ENCODE measurements at places on chromosomes 16 and 17. TPM values are rescaled to one million over a fixed set of nuclear protein-coding genes. Genes with fewer than 3 reads are reported as not detected.

Gene CCDC40
- 2.4 TPM for total RNA-seq

Gene SDR42E2
- not detected for total RNA-seq

Gene COPS3
- 51.1 TPM for total RNA-seq

DNA sequence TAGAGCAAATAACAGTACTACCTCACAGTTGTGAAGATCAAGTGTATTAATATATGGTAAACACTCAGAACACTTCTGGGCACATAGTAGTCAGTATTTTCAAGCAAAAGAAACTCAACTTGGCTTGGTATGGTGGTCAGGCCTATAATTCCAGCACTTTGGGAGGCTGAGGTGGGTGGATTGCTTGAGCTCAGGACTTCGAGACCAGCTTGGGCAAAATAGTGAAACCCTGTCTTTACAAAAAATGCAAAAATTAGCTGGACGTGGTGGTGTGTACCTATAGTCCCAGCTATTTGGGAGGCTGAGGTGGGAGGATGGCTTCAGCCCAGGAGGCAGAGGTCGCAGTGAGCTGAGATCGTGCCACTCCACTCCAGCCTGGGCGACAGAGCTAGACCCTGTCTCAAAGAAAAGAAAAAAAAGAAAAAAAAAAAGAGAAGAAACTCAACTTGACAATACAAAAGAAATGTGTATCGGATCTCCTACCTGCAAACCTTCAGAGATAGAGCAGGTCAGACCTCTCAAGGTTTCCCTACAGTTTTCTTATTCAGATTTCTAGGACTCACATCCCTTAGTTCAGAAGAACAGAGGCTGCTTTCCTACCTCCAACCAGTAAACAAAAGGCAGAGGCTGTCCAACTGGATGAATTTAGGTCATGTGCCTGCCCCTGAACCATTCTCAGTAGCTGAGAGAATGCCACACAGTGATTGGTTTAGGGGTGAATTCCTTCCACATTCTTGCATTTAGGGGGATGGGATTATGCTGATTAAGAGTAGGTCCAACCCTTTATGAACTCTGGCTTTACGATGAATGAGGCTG lies 1.7 kb upstream of the KPNA2 start:
- DNase-seq: no peak

Gene NPIPB9
- not detected for total RNA-seq

DNA sequence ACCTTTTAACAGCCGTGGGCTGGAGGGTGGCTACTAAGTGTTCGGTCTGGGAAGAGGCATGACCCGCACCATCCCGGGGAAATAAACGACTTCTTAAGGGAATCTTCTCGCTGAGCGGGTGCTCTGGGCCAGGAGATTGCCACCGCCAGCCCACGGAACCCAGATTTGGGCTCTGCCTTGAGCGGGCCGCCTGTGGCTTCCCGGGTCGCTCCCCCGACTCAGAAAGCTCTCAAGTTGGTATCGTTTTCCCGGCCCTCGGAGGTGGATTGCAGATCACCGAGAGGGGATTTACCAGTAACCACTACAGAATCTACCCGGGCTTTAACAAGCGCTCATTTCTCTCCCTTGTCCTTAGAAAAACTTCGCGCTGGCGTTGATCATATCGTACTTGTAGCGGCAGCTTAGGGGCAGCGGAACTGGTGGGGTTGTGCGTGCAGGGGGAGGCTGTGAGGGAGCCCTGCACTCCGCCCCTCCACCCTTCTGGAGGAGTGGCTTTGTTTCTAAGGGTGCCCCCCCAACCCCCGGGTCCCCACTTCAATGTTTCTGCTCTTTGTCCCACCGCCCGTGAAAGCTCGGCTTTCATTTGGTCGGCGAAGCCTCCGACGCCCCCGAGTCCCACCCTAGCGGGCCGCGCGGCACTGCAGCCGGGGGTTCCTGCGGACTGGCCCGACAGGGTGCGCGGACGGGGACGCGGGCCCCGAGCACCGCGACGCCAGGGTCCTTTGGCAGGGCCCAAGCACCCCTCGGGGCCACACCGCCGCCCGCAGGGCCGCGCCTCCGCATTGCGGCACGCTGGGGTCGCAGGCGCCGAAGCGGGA lies 3.6 kb upstream of the CBX4 start:
- DNase-seq: no peak

DNA sequence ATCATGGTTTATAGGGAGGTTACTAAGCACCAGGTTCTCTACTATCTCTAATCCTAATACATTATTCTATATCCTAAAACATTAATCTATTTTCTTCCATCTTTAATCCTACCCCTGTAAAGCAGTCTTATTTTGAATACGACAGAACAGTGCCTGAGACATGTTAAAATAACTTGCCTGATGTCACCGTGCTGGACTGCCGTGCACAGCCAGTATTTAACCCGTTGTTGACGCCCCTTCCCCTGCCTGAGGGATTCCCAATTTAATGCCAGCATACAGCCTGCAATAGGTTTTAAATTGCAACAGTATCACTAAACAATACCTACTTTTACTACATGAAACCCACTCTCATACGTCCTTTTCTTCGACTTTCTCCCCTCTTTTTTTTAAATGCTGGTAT lies 133.3 kb downstream of the PARN start:
- DNase-seq: no peak

DNA sequence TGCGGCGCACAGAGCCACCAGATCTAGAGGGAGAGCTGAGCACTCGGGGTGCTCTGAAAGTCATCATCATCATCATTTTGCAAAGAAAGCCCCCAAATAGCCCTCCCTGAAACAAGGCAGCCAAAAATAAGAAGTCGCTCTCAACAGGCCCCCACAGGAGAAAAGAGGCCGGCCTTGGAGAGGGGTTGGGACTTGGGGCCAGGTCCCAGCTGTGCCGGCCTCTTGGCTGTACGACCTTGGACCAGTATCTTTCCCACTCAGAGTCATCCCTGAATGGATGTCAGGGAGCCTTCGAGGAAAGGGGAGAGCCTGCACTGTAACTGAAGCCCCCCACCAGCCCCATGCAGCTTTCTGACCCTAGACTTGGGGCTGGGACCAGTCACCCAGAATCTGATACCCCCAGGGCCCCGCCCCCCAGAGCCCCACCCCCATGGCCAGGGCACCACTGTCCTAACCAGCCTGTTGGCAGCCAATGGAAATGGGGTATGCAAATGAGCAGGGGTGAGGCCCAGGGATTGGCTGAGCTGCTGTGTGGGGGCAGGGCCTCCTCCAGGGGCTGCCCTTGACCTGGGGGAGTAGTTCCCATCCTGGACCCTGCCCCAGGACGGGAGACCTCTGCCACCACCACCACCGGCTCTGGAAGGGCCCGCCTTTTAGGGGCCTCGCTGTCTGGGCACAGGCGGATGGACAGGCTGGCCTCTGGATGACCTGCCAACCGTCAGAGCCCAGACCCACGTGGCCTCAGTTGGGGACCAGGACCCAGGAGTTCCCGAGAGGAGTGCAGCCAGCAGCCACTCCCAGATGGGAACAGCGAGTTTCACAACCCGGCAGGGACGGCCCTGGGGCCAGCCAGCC lies 15.4 kb downstream of the ZFPM1 start:
- DNase-seq: no peak
